ENCODE measurements at places on chromosomes 7 and 10.

DNA sequence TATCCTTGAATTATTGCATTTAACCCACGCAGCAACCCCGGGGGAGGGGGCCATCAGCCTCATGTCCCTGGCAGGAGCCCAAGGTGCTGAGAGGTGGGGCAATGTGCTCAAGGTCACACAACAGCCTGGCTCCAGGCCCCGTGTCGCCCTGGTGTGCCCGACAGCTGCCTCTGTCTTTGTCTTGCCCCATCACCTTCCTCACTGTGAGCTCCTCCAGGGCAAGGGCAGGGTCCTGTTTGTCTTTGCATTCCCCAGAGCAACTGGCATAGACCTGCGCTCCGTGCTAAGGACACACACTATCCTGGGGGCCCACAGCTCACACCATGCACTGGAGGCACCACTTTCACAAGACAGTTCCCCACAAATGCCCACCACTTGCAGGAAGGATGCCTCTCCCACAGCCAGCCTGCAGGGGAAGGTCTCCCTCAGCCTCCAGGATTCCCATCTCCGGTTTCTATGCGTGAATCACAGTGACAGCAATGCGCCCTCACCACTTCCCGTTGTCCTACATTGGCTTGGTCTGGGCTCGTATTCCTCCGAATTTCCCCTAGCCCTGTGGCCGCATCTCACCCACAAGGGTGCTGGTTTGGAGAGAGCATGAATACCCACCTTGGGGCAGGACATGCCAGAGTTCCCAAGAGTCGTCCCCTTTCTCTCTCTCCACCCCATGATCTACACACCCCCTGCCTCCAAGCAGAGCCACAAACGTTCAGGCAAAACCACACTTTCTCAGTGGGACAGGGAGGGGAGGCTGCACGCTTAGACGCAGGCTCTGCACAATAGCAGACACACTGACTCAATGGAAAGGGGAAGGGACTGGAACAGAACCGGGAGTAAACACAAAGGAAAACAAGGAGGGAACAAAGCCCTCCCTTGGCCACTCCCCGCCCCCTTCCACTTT is 10.3 kb downstream of the ITPRIP start:
- DNase-seq = peak; percentile 90

DNA sequence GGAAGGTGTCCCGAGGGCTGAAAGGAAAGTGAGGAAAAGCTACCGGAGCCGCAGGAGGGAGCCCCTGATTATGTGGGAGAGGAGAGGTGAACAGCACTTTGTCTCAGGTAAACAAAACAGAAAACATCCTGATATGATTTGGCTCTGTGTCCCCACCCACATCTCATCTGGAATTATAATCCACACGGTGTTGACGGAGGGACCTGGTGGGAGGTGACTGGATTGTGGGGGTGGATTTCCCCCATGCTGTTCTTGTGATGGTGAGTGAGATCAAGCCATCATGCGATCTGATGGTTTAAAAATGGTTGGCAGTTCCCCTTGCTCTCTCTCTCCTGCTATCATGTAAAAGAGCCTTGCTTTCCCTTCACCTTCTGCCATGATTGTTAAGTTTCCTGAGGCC is 3.0 kb downstream of the POLD2 start:
- no peak for DNase-seq

GRCh38 chr7:115410434-115410820 is 488.5 kb downstream of the MDFIC start:
- no peak for DNase-seq

DNA sequence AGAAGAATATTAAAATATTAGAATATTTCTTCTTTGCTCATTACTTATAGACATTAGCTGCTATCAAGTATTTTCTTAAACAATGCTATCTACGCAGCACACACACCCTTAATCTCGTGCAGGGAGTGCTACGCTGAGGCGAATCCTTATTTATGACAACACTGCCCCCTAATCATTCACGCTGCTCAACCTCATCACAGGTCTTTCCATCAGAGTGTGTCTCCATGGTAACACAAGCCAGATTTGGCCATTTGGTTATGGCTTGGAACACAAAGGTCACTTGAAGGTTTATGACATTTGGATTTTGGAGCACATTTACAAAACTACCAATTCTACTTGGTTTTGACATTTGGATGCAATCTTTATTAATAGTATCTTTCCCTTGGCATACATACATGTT is 45.4 kb upstream of the MYO3A start:
- DNase-seq = no peak

DNA sequence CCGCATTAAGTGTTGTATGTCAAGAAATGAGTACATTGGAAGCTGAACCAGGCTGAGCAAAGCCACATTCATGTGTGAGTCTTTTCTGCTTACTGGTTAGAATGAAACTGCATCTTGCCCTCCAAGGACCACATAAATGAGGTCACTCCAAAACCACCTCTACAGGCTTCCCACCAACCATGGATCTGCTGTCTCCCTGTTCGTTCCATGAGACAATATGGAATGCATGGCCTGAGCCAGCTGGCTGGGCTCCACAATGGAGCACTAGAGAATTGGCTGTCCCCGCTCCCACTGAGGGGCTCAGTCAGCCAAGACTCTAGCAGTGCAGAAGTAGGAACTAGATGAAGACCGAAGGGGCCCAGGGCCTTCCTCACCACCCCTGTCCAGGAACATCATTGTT is 120.8 kb downstream of the TNS3 start:
- peak; percentile 72 for DNase-seq

Measured in fibroblast of mammary gland (primary cell).